Neural progenitor cell (in vitro differentiated cells): ENCODE measurements at places on chromosomes 11 and 22.
A peak's percentile ranks its signal among the peaks of the same experiment; 100 is the strongest.

DNA sequence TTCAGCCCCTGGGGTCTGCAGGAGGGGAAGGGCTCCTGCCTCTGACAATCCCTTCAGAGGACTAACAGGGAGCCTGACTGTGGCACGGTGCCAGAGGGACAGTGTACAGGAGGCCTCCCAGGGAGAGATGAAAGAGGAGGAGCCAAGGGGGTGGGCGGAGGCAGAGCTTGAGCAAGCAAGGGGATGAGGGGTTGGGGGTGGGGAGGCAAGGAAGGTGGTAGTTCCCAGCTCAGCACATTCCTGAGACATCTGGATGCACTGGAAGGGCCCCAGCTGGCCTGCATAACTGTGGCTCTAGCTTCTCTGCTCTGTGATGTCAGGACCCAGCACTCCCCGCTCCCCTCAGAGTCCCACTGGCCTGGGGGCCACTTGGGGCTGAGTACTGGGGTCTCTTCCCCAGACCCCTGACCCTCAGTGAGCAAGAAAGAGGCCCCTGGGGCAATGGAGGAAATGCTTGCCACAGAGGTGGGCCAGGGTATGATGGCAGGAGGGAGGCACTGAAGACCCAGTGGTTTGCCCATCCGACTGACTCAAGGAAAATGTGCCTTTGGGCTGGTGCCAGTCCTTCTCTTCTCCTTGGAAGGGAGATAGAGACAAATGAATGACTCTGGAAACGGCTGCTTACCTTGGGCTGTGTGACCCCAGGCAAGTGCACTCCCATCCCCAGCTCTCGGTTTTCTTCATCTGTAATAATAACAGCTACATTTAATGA lies 13.3 kb downstream of the CREB3L1 start:
- peak; percentile 90 for DNase-seq

GRCh38 chr11:133175103-133175502 lies 357.2 kb downstream of the OPCML start:
- DNase-seq: no peak

DNA sequence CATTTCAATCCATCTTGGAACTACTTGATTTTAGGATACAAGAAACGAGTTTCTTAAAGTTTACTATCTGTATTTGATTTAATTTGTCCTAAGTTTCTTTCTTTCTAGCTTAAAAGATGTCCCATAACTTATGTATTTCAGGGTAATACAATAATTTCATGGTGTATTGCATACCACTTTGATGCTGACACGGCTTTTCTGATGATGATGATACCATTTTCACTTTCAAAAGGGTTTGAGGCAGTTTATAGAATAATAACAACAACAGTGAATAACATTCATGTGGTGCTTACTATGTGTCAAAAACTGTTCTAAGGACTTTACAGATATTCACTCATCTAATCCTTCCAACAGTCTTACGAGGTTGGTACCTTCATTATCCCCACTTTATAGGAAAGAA lies 33.2 kb upstream of the POU2AF1 start:
- no peak for DNase-seq

GRCh38 chr11:127052404-127052803 lies 51.8 kb upstream of the KIRREL3 start:
- peak; percentile 66 for DNase-seq

- no peak for DNase-seq
Observed at GRCh38 chr22:40218152-40218551, 40.4 kb downstream of the TNRC6B start.

- no peak for DNase-seq
Observed at GRCh38 chr22:33652615-33653014, 267.7 kb downstream of the LARGE1 start.

- no peak for DNase-seq
Observed at GRCh38 chr22:22925805-22926369, 38.3 kb downstream of the IGLL5 start.

DNA sequence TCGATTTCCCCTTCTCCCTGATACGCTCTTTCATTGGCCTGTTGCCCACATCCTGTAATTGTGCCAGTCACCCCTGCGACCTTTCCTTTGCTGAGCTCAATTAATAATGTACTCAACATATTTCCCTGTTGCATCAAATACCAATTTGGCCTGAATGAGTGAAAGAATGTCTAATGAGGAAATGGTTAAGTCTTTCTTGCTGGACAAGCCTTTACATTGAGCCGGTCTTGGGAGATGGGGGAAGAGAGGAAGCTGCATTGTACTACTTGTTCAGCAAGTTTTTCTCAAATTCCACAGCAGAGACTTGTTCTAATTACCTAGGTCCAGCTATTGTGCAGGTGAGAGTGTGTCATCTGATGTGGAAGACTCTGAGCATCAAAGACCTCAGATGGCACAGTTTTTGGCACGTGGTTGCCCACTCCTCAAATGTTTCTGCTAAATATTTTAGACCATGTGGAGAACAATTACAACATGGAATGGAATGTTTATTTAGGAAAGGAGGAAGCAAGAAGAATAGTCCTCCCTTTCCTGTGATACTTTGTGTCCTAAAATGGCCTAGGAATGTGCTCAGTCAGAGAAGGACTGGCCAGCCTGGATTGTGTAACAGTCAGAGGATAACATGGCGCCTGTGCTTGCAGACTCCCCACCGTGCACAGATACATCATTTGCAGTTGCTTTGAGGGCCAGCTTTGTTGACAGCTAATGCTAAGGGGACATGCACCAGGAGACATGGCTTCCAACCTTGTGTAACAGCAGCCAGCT lies 129.5 kb upstream of the E2F8 start:
- DNase-seq: no peak

GRCh38 chr11:75931124-75931523 lies 116.1 kb downstream of the UVRAG start:
- no peak for DNase-seq

DNA sequence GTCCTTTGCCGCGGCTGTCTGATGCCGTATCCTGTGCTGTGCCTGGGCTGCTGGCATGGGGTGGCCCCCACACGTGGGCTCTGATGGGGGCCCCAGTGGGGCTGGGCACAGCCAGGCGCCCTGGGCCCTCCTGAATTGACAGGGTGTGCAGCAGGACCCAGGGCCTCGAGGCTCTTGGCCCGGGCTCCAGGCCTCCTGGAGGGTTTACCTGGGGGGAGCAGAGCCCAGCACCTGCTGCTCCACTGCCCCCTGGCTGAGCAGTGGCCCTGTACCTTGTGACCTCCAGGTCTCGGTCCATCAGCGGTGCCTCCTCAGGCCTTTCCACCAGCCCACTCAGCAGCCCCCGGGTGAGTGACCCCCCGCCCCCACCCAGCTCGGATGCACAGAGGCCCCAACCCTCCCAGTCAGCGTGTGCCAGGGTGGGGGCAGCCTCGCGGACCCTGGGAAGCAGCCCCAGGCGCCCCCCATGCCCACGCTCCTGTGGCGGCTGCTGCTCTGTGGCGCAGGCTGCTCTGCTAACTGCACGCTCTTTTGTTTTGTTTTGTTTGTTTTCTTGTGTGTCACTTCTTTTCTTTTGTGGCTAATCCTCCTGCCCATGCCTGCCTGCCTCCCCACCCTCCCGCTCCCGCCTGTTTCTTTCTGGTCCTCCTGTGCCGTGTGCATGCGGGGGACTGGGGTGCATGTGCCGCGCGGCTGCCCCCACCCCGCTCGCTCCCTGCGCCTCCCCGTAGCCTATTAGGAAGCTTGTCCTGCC lies 36.9 kb downstream of the MOB2 start:
- peak; percentile 65 for DNase-seq

DNA sequence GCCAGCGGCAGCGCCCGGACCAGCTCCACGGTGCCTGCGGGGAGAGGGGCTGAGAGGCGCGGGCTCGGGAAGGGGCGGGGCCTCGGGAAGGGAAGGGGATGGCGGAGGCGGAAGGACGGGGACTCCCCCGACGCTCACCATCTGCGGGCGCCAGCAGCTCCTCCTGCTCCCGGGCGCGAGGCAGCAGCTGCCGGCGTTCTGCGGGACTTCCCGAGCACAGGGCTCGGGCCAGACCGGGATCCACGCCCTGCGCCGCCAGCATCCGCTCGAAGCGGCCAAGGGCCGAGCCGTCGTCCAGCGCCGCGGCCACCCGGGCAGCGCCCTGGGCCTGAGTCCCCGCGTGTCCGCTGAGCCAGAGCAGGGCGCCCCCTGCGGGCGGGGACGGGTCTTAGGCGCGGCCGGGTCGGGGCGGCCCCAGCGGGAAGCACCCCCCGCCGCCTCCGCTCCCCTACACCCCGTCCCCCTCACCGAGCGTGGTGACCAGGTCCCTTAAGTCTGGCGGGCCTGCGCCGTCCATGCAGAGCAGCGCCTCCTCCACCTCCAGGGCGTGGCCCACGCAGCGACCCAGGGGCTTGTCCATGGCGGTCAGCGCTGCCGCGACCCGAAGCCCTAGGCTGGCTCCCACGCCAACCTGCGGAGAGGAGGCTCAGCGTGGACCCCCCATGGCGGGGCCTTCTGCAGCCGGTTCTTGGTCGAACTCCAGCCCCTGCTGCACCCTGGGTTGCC lies 873 bp upstream of the SCO2 start:
- peak; percentile 87 for DNase-seq

GRCh38 chr11:118572981-118573550 lies 857 bp downstream of the ARCN1 start:
- DNase-seq: peak; percentile 3

DNA sequence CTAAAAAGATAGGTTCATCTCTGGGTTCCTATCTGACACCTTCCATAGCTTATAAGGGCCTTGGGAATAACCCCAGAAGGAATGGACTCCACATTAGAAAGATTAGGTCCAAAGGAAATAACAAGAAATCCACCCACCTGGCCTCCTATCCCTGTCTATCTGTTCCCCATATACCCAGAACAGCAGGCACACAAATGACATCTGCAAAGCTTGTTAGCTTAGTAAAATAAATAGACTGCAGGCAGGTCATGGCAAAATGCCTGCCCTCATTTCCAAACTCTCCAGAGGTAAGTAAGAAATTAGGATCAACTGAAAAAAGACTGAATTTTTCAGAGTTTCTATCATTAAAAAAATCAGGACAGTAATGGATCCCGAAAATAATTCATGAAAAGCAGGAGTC lies 489.5 kb downstream of the DLG2 start:
- no peak for DNase-seq

GRCh38 chr11:34899633-34900016 lies 16.6 kb downstream of the APIP start:
- DNase-seq: peak; percentile 5

GRCh38 chr11:130390071-130390758 lies 38.2 kb downstream of the ADAMTS8 start:
- DNase-seq: no peak

- no peak for DNase-seq
Observed at GRCh38 chr22:39220450-39220849, 24.3 kb downstream of the PDGFB start.

- DNase-seq: peak; percentile 63
Observed at GRCh38 chr11:64971421-64972233, at the start of gene MAJIN. TSS of gene MAJIN (minus strand) at chr11:64972108. CDS start at chr11:64959405, 12,703 bp downstream.

DNA sequence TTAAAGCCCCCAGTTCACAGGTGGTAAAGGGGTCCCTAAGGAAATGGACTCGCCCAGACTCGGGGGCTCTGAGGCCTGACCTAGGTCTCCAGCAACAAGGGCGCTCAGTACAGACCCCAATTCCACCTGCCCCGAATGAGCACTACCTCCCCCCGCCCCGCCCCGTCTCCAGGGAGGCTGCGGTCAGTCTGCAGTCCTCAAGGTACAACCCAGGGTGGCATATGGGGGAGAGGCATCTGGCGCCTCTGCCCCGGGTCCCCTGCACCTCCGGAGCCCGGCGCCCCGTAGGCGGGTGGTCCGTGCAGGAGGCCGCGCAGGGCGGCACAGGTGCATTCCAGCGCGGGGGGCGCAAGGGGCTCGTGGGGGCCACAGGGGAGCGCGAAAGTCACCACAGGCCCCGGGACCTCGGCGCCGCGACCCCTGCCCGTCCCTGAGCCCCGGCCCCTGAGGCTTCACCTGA lies 361 bp downstream of the CTSD start:
- DNase-seq: no peak

GRCh38 chr11:93080146-93080759 lies 110.8 kb downstream of the MTNR1B start:
- DNase-seq: peak; percentile 78

GRCh38 chr11:76244316-76244851 lies 38.1 kb upstream of the WNT11 start:
- no peak for DNase-seq

GRCh38 chr11:9639099-9639498 lies 24.8 kb upstream of the SWAP70 start:
- no peak for DNase-seq

DNA sequence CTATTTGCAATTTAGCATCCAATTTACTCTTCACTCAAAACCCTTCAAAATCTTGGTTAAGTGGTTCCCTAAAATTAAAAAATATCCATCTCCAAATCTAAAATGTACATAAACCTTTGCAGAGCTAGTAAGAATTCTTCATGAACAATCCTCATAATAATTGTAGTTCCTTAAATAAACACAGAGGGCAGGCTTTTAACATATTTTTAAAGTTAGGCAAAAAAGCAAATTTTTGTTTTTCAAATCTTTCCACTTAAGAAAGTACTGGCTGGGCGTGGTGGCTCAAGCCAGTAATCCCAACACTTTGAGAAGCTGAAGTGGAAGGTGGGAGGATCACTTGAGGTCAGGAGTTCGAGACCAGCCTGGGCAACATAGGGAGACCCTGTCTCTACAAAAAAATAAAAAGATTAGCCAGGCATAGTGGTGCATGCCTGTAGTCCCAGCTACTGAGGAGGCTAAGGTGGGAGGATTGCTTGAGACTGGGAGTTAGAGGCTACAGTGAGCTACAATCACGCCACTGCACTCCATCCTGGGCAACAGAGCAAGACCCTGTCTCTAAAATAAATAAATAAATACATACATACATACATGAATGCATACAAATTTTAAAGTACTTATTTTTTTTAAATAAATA lies 25.1 kb upstream of the PLAAT3 start:
- DNase-seq: no peak

DNA sequence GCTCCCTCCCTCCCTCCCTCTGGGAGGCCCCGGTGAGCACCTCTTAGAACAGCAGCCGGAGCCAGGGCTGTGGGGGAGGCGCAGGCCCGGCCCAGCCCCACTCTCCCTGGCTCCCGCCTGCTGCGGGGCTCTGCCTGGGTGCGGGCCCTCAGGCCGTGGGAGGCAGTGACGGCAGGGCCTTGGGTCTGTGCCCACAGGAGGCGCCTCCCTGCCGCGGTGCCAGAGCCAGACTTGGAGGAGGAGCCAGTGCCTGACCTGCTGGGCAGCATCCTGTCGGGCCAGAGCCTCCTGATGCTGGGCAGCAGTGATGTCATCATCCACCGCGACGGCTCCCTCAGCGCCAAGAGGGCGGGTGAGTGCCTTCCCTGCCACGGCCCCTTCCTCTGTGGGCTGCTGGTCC lies 9.5 kb downstream of the IRF7 start:
- no peak for DNase-seq
